CD8-positive, alpha-beta T cell (primary cell): ENCODE measurements at places on chromosomes 7 and 10.

DNA sequence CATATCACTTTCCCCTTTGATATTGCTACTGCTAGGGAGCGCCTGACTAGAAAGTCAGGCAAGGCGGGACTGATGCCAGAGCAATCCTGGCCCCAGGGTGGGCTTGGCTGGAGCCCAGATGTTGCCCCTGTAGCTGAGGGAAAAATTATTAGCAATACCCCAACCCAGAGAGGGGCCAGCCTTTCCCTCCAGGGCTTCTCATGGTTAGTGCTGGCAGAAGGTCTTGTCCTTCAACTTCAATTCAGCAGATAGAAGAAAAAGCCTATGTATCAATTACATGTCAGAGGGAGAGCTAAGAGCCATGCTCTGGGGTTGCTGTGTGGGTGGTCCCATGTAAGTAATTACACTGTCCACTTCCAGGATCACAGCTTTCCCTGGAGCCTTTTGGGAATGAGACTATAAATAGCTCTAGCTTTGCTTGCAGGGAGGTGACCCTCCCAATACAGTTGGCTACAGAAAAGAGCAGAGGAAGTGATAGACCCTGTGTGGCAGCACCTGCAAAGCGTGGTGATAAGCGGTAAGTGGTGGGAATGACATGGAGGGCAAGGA is 579.1 kb downstream of the CCSER2 start:
- no peak for DNase-seq

DNA sequence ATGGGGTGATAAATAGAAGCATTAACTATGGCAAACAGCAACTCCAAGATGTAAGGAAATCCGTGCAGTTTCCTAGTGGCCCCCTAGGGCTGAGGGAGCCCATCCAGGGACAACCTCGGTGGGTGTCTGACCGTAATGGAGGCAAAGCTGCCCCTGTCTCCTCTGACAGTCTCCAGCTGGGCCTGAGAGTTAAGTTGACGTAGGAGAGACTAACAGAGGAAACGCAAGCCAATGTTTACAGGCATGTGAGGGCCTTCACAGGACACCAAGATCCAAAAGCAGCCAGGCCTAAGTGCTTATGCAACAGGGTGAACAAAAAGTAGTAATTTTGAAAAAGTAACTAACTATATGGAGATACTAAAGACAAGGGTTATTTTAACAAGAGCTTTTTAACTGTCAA is 330.0 kb upstream of the C7orf33 start:
- no peak for DNase-seq

- DNase-seq, result no peak
These were observed 409.2 kb downstream of the NRG3 start for GRCh38 chr10:82284180-82284579.

- no peak for DNase-seq
These were observed 348.3 kb downstream of the ACTR3B start for GRCh38 chr7:153107826-153108225.

GRCh38 chr10:100895896-100896295 is 16.9 kb upstream of the SLF2 start:
- DNase-seq, result no peak

DNA sequence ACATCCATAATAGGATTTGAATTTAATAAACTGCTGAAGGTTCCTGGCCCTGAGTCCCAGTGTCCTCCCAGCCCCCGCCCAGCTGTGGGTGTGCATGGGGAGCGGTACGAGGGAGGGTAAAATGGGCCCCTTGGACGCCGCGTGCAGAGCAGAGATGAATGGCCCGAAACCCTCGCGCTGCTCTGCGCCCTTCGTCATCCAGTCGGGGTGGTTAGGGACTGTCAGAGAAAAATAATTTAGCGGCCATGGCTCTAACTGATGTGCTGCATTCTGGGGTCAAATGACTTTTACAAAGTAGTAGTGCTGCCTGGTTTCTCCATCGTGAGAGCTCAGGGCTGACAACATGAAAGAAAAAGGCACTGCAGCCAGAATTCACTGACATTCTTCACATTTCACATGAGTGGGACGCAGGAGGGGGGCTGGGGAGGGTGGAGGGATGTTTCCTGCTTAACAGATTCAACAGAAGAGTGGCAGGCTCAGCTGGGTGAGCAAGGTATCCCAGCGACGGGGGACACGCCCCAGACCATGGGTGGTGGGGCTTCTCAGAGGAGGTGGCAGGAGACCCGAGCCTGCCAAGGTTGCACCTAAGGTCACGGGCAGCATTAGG is 304.5 kb downstream of the WDR37 start:
- DNase-seq, result no peak

- DNase-seq, result no peak
These were observed 6.8 kb upstream of the ZCCHC24 start for GRCh38 chr10:79452174-79452611.

GRCh38 chr7:133702078-133702477 is 425.1 kb upstream of the LRGUK start:
- no peak for DNase-seq

GRCh38 chr7:154744256-154744860 is 258.6 kb downstream of the PAXIP1 start:
- DNase-seq, result no peak

- no peak for DNase-seq
These were observed 1196.9 kb downstream of the SORCS3 start for GRCh38 chr10:105837951-105838350.

DNA sequence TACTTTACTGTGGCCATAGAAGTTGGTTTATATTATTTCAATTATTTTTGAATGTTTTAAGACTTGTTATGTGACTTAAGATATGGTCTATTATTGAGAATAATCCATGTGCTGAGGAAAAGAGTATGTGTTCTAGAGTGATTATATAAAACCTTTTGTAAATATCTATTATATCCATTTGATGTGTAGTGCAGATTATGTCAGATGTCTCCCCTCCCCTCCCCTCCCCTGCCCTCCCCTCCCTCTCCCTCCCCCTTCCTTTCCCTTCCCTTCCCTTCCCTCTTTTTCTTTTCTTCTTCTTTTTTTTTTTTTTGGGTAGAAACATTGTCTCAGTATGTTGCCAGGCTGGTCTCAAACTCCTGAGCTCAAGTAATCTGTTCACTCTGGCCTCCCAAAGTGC is 8.3 kb upstream of the CYP2C8 start:
- DNase-seq, result no peak

DNA sequence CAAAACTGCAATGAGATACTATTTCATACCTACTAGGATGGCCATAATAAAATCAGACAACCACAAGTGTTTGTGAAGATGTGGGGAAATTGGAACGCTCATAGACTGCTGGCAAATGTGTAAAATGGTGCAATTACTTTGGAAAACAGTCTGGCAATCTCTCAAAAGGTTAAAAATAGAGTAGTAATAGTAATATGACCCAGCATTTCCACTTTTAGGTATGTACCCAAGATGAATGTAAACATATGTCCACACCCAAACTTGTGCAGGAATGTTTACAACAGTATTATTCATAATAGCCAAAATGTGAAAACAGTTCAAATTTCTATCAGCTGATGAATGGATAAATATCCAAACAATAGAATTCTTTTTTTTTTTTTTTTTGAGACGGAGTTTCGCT is 731.6 kb upstream of the ANKRD30A start:
- DNase-seq, result no peak

DNA sequence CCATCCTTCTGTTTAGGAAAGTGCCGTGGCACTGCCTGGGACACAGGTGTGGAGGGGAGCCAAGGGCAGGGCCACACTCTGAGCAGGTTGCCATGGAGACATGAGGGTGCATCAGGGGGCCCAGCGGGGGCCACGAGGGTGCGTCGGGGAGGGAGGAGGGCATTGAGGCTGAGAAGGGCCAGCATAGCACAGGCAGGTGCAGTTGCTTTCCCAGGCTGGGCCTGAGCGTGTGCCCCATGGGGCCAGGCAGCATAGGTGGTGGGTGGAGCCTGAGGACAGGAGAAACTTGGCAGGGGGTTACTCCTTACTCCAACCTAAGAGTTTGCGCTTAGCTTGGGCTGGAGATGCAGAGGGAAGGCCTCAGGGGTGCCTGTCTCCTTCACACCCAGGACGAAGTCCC is 15.2 kb downstream of the YKT6 start:
- DNase-seq, result no peak

- no peak for DNase-seq
These were observed 236.7 kb upstream of the TCERG1L start for GRCh38 chr10:131548176-131548575.

GRCh38 chr7:108146070-108146842 is 16.1 kb upstream of the LAMB4 start:
- peak; percentile 56 for DNase-seq

- no peak for DNase-seq
These were observed 4.4 kb downstream of the OPN4 start for GRCh38 chr10:86658751-86659150.
